Stimulated activated CD8-positive, alpha-beta memory T cell treated with anti-CD3 and anti-CD28 coated beads, Interleukin-15, amount 100 ng/mL, for 48 hours (primary cell): ENCODE measurements at places on chromosomes 6 and 20.

DNA sequence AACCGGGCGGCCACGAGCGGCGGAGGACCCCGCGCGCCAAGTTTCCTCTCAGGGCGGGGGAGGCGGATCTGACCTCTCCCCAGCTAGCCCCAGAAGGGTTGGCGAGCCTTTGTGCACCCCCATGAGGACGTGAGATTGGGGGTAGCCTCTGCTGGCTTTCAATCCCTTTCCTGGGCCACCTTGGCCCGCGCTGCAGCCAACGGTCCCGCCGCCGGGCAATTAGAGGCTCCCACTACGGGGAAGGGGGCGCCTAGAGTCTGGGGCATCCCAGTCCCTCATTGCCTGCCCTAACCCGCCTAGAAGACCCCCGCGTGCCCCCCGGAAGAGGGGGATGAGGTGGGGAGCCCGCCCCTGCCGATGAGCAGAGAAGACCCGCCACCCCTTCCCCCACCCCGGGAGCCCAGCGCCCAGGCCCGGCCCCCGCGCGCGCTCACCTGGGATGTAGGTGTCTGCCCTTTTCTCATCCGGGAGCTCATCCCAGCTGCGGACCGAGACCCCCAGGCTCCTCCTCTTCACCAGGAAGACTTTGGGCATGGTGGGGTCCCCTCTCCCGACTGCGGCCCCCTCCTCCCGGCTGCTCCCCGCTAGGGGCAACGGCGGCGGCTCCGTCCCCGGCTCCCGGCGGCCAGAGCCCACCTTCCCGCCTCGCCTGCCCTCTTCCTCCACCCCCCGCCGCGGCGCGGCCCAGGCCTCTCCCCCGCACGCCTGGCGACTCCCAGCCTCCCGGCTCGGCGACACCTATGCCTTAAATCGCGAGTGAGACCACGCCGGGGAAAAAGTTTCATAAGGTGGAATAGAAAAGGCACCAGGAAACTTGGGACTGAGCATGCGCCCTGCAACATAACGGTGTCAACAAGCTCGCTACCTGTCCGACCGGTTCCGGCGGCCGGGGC lies at the start of gene OVOL2:
OVOL2 (minus strand) TSS at position 816 of the 893 bp plus-strand sequence; CDS start at position 534, 282 bp downstream.
- no peak for DNase-seq

GRCh38 chr20:25050082-25050481 lies 7.9 kb downstream of the ACSS1 start:
- no peak for DNase-seq

- no peak for DNase-seq
Observed at GRCh38 chr6:90160013-90160412, 136.6 kb downstream of the BACH2 start.

GRCh38 chr20:35643045-35643444 lies 21.7 kb downstream of the CPNE1 start:
- no peak for DNase-seq

GRCh38 chr6:138546733-138547185 lies 47.5 kb upstream of the NHSL1 start:
- DNase-seq = peak; percentile 0

DNA sequence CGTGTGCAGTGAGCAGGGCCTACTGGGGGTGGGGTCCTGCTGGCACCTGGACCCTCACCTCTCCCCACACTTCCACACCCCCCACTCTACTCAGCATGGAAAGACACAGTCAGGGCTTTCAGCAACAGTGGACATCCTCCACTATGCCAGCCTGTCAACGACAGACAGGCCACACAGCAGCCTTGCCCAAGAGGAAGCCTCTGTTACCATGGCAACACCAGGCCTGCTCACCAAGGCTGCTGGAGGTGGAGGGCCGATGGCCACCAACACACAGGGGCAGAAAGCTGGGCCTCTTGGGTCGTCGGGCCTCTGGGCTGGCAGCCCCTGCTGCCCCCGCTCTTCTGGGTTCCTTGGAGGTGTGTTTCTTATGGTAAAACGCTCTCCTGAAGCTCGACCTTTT lies 13.6 kb downstream of the BNIP5 start:
- no peak for DNase-seq

DNA sequence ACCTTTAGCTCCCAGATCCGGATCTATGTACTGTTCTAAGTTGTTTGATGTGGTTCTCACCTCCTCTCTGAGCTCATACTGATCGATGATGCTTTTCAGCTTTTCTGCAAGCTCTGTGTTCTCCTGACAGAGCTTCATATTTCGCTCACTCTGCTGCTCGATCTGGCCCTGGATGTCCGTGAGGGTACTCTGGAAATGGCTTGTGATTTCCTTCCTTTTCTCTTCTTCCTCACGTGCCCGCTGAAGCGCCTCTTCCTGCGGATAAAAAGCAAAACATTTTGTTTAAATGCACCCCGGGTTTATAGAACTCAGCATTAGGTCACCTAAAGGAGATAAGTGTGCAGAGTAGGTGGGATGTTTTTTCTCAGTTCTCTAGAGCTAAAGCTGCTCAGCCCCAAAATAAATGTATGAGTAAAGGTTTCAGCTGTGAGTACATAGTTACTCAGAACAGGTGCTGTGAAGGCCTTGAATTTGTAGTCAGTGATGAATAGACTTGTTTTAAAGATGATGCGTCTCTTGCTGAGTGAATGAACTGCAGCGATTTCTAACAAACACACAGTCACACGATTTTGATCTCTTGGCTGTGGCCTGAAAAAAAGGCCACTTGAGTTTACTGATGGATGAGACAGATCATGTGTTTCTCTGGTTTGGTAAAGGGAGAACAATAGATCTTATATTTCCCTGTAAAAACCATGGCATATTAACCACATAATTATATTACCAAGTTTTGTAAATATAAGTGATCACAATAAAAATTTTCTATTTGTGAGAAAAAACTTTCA lies 29.1 kb downstream of the TXLNB start:
- DNase-seq = no peak

DNA sequence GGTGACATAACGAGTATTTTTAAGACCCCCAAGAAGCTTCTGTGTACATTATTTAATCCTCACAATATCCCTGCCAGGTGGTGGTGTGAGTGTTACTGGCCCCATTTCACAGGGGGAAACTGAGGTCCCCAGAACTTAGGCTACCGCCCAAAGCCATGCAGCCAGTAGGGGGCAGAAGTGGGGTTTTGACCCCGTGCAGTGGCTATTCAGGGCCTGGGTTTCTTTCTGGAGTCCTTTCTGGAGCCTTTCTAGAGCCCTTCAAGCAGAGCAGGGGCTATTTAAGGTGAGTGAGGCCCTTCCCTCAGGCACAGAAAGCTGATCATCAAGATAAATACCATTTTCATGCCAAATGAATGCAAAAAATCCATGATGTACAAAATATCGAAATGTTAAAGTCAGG lies 59.0 kb downstream of the CTCFL start:
- no peak for DNase-seq

GRCh38 chr6:41147917-41148316 lies 6.2 kb downstream of the TREML1 start:
- no peak for DNase-seq

GRCh38 chr6:22437665-22438064 lies 131.7 kb upstream of the HDGFL1 start:
- no peak for DNase-seq

- no peak for DNase-seq
Observed at GRCh38 chr6:84953111-84953755, 188.8 kb upstream of the TBX18 start.

- no peak for DNase-seq
Observed at GRCh38 chr20:63756648-63756991, 17.0 kb downstream of the SLC2A4RG start.

GRCh38 chr6:88367248-88367647 lies 201.1 kb upstream of the CNR1 start:
- no peak for DNase-seq

DNA sequence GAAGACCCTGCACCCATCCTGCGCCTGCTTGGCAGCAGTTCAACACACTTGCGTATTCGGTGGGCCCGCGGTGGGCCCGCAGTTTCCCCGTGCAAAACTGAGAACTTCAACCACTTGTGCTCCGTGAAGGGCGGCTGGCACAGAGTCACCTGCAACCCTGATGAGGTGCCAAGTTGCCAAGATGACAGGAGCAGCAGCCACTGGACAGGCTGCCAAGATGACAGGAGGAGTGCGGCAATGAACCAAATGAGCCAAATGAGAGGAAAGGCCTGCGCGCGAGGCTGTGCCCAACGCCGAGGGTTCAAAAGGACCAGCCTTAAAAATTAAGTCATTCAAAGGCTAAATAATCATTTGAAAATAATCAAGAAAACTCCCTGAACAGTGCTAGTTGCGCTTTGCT lies 20.1 kb downstream of the DIDO1 start:
- no peak for DNase-seq

GRCh38 chr6:21836772-21837425 lies 243.3 kb downstream of the SOX4 start:
- DNase-seq = no peak

- no peak for DNase-seq
Observed at GRCh38 chr6:158897236-158897635, 78.1 kb upstream of the EZR start.

GRCh38 chr6:24761851-24762250 lies 12.9 kb upstream of the GMNN start:
- DNase-seq = no peak

DNA sequence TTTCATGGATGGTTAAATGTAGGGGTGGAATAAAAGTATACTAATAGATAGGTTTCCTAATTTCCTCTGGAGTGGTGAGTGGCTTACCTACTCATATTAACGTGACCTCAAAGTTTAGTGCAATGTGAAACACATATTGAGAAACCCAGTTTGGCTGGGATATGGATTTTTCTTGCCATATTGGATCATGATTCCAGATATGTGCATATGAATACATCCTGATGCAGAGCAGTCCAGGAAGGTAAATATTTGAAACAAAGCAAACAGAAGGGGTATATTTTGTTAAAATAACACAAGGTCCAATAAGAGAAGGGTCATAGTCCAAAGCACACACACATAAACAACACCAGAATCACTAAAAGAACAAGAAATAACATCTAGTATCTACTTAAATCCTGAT lies 608.1 kb downstream of the PKHD1 start:
- DNase-seq = no peak

DNA sequence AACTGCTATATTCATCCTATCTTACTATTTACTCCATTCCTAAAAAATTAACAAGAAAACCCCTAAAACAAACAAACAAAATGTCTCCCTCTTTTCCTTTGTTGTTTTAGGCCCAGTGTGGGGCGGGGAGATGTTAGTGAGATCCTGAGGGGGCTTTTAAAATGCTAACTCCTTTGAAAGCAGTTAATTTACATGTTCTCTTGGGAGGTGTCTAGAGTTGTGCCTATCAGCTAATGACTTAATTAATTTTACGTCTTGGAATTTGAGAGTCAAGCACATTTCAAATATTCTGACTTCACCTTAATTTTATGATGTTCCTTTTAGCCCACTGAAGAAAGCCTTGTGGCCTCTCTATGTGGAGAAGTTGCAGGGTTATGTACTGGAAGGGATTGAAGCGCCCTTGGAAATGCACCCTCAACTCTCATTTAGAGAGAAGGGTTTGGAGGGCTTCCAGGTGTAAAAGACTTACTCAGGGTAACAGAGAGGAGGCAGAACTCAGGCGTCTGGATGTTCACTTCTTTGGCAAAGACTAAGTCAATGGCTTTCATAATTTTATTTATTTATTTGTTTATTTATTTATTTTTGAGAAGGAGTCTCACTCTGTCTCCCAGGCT lies 4.9 kb downstream of the SASH1 start:
- DNase-seq = no peak

DNA sequence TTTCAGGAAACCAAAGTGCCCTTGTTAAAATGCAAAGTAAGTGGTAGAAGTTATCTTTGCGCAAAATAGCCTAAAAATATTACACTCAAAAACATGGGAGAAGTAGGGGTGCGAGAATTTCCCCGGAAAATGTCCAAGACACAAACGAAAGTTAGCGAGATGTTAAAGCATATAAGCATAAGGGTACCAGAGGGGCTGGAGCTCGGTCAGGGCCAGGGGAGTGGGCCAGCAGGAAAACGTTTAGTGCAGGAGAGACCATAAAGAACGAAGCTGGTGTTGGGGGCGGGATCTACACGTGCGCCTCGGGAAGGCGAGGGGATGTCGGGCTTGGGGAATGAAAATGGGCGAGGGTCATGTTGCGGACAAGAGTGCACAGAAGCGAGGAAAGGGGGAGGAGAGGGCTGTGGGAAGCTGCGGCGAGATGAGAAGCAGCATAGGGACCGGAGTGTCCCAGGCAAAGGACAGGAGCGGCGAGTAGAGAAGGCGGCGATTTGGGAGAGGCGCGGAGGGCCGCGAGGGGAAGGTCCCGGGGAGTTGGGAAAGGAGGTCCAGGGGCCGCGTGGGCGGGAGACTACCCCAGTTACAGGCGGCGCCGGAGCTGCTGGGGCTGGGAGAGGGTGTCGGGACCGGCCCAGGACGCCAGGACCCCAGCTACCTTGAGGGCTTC lies 600 bp downstream of the XPO5 start:
- no peak for DNase-seq

DNA sequence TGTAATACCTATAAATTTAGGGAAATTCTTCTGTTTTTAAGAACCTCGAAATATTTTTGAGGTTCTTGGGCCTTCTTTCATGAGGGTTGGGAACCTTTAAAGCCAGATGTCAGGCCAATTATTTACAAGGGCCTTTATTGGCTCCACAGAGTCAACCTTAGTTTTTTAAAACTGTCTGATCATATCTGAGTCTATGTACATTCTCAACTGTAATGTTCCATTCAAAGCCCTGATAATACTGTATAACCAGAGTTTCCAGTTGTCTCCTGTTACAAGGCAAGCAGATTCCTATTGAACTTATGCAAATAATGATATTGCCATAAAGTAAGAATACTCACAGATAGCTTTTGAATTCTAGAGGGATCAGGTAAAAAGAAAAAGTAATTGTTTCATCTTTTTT lies 545.5 kb downstream of the EPM2A start:
- DNase-seq = no peak

DNA sequence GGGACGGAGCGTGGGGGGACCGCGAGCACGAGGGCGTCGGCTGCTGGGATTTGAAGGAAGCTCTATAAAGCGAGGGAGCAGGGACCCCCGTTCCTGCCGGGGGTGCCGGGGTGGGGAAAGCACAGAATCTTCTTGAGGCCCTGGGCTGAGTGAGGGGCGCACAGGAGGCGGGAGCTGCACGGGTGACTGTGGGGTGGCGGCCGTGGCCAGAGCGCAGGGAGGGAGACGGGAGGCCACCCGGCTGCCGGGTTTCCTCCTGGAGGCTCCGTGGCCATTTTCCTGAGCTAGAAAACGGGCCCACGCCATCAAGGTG lies 385.1 kb downstream of the SMOC2 start:
- no peak for DNase-seq
